ENCODE measurements at places on chromosomes 13 and 19. TPM values are rescaled to one million over a fixed set of nuclear protein-coding genes. Genes with fewer than 3 reads are reported as not detected.

The SULT2A1 gene
- total RNA-seq = not detected

The ZSCAN4 gene
- total RNA-seq = 0.37 TPM

The PMIS2 gene
- total RNA-seq = not detected

The TNFSF13B gene
- 3.7 TPM for total RNA-seq

The RNF113B gene
- total RNA-seq = not detected

The LGALS14 gene
- not detected for total RNA-seq

The IZUMO4 gene
- total RNA-seq = 2.5 TPM

The ATG4D gene
- 49.4 TPM for total RNA-seq

The ZNF331 gene
- total RNA-seq = 13.8 TPM

GRCh38 chr19:55095260-55096060 is 19.8 kb downstream of the EPS8L1 start:
- peak; percentile 53 for DNase-seq

DNA sequence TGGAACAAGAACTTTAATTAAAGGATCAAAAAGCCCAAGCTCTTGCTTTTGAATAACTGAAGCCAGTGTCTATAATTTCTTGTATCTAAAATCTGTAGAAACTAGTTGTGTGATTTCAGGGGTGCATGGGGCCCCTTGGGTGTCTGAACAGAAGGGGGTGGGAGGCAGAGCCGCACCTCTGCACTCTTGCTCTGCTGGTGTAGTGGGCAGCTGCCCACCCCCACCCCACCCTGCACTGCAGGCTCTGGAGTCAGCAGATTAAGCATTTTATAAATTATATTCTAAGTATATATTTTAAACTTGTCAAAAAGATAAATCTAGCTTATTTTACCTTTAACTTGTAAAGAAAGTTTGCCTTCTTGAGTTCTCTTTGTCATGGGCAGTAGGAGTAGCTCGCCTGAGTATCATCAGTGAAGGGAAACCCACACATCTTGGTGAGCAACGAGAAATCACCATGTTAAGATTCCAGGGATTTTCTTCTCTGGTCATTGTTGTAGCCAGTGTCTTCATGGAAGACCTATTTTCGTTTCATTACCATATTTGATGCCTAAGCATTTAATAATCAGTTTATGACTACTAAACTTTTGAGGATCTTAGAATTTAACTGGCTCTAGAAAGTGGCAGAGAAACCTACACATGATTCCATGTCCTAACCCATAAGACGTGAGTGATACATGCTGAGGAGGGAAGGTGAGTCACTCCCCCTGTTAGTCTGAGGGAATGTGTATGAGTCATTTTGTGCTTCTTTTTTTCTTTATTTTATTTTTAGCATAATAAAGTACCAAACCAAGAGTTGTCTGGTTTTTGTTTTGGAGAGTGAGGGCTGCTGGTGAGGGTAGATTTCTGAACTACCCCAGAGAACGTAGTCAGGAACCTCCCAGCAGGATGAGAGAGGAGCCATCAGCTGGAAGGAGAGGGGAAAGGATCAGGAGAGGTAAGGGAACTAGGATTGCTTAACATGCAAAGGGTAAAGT is 7.7 kb downstream of the UBE2L5 start:
- DNase-seq = no peak

- no peak for DNase-seq
Measured at GRCh38 chr19:46946611-46947238, 72.9 kb upstream of the NPAS1 start.

DNA sequence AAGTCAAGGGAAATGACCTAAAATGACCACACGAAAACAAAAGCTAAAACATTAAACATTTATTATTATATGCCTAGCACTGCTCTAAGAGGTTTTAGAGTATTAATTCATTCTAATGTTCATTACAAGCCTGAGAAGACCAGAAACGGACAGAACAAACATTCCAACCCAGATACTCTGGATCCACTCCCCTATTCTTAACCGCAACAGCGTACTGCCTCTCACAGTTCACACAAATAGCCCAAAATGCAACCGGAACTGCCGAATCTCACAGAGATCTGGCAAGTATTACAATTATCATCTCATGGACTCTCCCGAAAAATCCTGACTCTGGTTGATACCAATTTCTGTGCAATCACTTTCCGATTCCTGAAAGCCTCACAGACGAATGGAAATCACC is 1.4 kb downstream of the ZNF780B start:
- DNase-seq = no peak

DNA sequence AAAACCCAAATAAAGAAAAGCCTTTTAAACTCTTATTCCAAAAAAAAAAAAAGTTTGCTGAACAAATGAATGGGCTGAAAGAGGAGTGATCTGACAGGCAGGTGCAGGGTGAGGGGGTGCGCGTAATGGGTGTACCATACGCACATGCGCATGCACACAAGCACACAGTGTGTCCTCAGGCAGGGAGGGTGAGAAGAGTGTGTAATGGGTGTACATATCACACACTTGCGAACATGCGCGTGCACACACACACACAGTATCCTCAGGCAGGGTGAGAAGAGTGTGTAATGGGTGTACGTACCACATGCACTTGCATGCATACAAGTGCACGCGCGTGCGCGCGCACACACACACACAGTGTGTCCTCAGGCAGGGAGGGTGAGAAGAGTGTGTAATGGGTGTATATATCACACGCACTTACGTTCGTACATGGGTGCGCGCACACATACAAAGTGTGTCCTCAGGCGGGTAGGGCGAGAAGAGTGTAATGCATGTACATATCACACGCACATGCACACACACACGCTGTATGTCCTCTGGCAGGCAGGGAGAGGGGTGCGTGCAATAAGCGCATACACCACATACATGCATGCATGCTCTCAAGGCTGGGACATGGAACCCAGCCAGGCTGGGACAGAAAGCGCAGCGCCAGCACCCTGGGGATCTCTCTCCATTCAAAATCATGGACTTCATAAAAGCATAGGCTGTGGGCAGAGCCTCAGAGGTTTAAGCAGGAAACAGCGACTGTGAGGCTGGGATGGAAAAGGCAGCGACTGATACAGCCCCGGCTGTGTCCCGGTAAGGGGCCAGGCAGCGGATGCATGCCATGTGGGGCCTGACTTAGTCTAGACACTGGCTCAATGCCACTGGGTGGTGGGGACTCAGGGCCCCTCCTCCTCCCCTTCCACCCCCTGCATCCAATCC is 70.4 kb downstream of the CEBPG start:
- DNase-seq = peak; percentile 23

DNA sequence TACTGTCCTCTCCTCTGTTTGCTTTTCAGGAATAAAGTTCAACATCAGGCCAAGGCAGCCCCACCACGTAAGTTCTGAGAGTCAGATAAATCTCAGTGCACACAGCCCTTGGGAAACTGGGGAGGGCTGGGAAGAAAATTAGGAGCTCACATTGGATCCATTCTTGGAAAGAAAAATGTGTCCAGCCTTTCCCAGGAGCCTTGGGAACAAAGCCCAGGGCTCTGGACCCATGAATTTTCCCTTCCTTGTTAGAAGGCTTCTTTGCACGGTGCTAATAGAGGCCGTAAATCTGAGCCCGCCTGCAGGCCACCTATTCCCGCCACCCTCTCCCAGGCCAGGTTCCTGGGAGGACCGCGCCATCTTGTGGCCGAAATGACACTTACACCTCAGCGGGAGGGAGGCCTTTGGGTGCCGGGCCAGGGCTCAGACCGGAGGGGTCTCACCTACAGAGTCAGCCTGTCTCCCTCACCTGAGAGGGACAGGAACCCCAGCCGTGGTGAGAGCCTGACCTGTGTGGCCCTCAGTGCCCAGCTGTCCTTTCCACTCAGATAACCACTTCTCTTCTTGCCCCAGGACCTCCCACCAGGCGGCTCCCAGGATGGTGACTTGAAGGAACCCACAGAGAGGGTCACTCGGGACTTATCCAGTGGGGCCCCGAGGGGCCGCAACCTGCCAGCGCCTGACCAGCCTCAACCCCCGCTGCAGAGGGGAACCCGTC is 25.1 kb upstream of the KCTD15 start:
- peak; percentile 87 for DNase-seq

DNA sequence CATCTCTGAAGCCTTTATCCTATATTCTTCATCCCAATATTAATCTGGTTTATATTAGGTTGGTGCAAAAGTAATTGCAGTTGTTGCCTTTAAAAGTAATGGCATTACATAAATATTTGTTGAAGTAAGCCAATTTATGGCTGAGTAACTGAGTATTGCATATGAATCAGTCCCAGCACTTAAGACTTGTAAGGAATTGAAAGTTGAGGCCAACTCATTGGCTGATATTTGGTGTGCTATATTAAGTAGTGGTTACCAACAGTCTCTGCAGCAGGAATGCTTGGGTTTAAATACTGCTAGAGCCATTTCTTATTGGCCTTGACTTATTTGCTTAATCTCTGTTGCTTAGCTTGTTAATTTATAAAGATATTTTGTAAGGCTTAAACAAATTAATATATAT is 460.7 kb downstream of the GPC6 start:
- DNase-seq = no peak

GRCh38 chr13:60134376-60134775 is 29.4 kb downstream of the DIAPH3 start:
- DNase-seq = no peak

- no peak for DNase-seq
Measured at GRCh38 chr19:19451429-19452242, 46.2 kb downstream of the GATAD2A start.

DNA sequence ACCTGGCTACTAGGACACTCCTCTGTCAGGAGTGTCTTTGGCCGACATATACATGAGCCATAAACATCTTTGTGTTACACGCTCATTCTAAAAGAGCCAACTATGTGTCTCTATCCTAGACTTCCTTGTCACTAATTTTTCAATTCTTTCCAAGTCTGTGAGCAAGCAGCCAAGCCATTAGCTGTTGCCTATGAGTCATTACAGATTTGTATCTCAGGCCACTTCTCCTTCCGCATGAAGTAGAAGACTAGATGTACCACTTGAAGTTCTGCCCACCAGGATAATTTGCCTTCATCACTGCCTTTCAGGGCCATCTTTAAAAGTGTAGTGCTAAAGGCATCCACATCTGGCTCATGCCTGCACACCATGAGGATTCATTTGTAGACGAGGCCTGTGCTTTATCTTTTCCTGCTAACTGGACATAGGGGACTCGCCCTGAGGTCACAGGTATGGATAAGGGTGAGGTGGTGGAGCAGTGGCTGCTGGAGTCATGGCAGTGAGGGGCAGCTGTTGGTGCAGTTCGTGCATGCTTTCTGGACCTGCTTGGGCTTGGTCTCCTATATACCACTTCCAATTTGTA is 126.1 kb upstream of the KL start:
- no peak for DNase-seq

GRCh38 chr19:15438124-15438496 is 11.6 kb downstream of the WIZ start:
- DNase-seq = peak; percentile 9

- no peak for DNase-seq
Measured at GRCh38 chr13:22562116-22562515, 618.7 kb upstream of the SGCG start.
